ENCODE measurements at places on chromosomes 16 and 17.
A peak's percentile ranks its signal among the peaks of the same experiment; 100 is the strongest.

GRCh38 chr16:28924399-28924761 lies 658 bp downstream of the RABEP2 start:
- DNase-seq = no peak

- DNase-seq = no peak
Observed at GRCh38 chr17:56447171-56447570, 146.3 kb upstream of the NOG start.

GRCh38 chr17:49910858-49911204 lies 58.2 kb upstream of the DLX4 start:
- DNase-seq = no peak

- no peak for DNase-seq
Observed at GRCh38 chr17:17691468-17692263, 10.4 kb downstream of the RAI1 start.

DNA sequence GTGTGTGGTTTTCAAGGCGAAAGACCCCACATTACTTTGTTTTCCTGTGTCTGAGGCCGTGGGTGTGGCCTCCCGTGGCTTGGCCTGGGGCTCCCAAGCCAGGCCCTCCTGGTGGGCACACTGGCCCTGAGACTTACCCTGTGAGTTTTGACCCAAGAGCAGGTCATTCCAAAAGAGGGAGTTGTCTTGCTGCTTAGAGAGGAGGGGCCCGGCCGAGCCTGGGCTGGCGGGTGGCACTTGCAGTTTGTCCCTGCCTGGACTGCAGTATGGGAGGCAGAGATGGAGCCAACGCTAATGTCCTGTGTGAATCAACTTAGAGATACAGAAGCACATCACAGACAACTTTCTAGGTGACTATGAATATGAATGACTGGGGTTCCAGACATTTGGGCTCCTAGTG lies 22.7 kb downstream of the PLEKHG4 start:
- DNase-seq = no peak

DNA sequence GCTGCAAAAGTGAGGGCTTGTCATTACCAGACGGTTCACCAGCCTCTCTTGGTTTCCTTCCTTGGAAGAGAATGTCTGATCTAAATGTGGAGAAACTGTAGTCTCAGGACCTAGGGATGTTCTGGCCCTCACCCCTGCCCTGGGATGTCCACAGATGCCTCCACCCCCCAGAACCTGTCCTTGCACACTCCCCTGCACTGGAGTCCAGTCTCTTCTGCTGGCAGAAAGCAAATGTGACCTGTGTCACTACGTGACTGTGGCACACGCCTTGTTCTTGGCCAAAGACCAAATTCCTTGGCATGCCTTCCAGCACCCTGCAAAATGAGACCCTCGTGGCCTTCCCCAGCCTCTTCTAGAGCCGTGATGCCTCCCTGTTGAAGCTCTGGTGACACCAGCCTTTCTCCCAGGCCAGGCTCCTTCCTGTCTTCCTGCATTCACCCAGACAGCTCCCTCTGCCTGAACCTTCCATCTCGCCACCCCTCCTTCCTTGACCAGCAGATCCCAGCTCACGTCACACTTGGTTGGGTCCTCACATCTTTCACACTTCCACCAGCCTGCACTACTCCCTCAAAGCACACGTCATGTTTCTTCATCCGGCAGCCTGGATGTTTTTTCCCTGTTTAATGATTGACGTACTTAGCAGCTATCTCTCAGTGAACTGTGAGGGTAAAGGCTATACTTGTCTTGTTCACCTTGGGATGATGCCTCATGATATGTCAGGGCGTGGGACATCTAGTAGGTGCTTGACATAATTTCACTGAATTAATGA lies 4.3 kb downstream of the ZNF768 start:
- no peak for DNase-seq

- DNase-seq = peak; percentile 48
Observed at GRCh38 chr17:2058586-2059546, 4.0 kb downstream of the HIC1 start.

- no peak for DNase-seq
Observed at GRCh38 chr17:37762666-37763065, 17.8 kb upstream of the HNF1B start.

DNA sequence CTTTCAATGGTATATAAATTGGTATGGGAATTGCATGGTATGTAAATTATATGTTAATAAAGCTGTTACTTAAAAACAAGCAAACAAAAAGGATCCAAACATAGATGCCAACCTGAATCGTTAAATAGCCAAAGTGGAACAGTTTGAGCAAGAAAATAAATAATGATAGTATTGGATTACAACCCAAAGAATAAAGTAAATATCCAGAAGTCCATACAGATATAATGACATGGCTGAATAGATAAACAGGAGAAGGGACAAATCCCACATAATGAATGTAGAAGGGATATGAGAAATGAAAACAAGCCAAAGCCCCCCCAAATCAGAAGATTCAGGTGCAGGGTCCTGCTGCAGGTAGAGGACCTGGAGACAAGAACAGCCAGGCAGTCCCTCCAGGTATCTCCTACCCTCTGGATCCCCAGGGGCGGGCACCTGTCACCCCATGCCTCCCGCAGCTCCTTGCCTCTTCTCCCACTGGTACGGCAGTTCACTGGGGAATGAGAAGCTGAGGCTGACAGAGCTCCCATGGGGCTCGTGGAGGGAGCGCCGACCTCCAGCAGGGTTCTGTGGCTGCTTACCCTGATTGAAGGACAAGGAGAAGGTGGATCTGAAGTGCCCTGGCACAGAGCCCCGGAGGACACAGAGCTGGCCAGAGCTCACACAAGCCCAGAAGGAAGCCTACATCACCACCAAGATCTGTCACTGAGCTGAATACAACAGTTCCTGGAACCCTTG lies 9.9 kb upstream of the LCAT start:
- DNase-seq = no peak
